ENCODE measurements at places on chromosomes 5 and 9.

DNA sequence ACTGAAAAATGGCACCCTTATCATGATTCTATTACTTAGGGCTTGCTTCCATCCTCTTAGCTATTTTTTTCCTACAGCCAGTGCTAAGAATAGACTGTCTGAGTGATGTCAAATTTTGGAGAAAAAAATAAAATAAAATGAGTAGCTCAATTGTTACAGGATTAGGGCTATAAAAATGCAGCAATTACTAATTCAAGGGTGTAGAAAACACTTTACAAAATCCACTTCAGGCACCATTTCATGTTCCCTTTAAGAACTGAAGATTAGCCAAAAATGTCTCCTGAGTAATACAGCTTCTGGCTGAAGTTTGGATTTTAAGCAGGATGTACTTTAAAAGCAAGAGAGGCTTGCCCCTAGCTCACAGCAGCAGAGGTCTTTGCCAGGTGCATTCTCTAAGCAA is 240.5 kb upstream of the IRX1 start:
- DNase-seq, result no peak

DNA sequence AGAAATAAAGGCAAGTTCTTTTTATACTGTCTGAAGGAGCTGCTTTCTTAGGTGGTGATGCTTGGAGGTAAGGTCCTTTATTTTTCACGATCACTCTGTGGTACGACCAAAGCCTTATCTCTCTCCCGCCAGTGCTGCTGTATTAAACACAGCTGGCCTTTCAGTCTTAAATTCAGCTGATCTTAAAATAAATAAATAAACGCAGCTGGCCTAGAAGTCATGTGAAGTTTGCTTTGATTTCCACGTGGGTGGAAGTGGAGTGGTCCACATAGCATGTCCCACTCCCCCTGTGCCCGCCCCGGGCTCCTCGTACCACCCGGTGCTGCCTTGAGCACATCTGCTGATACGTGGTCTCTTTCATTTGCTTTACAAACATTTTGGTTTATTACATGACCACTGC is 260.4 kb downstream of the FANCC start:
- no peak for DNase-seq

GRCh38 chr9:96137671-96138429 is 164.1 kb downstream of the HSD17B3 start:
- DNase-seq, result peak; percentile 13

GRCh38 chr9:136640171-136641111 is 22.3 kb upstream of the EGFL7 start:
- no peak for DNase-seq

- DNase-seq, result peak; percentile 64
These were observed 37.7 kb downstream of the LAMC3 start for GRCh38 chr9:131046581-131047202.

- DNase-seq, result no peak
These were observed 181.0 kb upstream of the NFIL3 start for GRCh38 chr9:91604451-91605179.

DNA sequence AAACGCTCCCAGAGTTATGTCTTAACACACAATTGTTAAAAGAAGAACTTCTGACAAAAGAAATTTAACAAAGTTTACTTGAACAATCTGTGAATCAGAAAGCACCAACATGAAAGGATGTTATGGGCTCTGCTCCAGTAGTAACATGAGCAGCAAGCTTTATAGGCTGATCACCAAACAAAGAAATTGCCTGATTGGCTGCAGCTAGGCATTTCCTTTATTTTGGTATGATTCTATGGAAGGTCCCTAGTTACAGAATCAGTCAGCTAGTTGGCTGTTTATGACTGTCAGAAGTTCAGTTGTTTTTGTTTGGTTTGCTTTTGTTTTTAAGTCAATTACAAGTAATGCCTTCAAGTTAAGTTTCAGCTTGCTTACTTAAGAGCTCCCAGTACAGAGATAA is 102.4 kb upstream of the SMC2 start:
- no peak for DNase-seq

- DNase-seq, result peak; percentile 1
These were observed 132.6 kb downstream of the GHR start for GRCh38 chr5:42555797-42556196.

- DNase-seq, result no peak
These were observed 316.1 kb downstream of the DMRT2 start for GRCh38 chr9:1366276-1366675.

DNA sequence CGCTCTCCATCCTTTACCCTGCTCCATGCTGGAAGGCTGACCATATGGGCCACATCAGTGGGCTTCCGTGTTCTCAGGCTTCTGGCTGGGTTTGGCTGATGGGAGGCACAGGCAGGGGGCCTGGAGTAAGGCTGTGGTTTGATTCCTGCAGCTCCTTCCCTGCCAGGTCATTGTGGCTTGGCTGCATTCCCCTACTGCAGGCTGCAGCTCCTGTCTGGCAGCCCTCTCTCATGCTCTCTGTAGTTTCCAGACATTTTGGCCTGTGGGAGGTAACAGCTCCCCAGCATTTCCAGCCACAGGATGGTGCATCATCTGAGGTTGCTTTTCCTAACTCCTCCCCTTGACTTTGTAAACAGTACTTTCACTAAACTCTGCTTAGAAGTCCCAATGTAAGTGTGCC is 102.0 kb upstream of the PTPN3 start:
- peak; percentile 75 for DNase-seq

DNA sequence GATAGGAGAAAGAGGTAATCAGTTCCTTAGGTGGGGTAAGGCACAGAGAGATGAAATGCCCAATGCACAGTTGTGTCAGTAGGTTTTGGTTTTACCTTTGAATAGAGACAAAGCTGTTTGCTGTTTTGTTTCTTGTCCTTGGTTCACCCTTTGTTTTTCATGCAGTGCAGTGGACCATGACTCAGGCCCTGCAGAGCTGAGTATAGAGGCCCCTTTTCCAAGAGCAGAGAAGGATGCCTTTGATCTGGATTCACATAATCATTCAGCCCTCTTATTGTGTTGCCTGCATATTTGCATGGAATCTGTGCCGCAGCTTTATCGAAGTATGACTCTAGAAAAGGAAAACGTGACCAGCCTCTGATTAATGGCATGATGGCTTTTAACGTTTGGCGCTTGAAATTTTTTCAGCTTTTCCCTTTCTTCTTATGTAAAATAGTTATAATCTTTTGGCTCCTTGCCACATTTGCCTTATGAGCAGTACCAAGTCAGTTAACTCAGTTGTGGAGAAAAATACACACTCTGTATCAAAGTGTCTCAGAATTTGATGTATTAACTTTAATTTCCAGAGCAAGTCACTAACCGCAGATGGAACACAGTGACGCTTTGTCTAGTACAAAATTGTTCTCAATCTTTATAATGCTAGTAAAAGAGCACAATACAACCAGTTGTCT is 197.6 kb downstream of the KDM4C start:
- DNase-seq, result no peak

GRCh38 chr9:110340306-110340705 is 2.6 kb upstream of the TXNDC8 start:
- no peak for DNase-seq

DNA sequence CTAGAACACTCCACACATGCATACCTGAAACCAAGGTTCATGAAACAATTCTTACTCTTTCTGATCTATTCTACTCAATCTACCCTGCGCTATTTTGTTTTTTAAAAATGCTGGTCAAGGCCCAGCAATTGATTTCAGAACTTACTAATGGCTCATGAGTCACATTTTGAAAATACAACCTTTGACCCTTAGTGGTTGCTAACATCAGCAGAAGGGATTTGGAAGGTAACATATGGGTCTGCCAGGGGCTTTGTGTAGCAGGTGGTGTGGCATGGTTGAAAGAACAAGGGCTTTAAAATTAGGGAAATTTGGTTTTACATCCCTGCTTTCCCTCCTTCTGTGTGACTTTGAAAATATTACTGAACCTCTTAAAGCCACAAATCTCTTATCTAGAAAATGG is 101.4 kb downstream of the ATG10 start:
- DNase-seq, result peak; percentile 7

DNA sequence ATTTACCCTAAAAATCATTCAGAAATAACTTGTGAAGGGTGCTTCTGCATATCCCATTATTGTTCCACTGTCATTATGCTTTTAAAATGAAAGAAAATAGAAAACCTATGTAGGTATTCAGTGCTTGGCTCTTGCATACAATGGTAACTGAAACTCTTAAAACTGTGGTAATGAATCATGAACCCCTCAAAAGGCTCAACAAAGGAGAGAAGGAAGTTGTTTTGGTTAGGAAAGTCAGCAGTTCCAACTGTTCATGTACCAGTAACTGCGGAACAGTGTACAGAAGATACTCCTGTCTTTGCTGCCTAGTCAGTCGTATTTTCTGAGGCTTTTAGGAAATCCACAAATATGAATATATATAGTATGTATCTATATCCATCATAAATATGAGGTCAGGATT is 96.1 kb downstream of the OSMR start:
- no peak for DNase-seq

- no peak for DNase-seq
These were observed 87.5 kb upstream of the TLE1 start for GRCh38 chr9:81776834-81777233.

- no peak for DNase-seq
These were observed 65.7 kb upstream of the BASP1 start for GRCh38 chr5:17151686-17152085.

DNA sequence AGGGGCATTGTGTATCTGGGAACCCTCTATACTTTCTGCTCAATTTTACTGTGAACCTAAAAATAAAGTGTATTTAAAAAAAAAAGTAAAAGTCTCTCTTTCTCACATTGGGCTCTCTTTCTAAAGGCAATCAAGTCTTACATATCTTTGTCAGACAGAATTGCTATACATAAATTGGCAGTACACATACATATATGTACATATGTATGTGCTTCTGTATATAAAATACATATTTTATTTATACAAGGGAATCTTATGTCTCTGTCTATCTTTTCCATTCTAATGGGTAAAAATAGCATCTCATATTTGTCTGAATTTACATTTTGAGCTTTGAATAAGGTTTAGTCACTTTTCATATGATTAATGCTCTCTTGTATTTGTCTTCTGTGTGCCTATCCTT is 348.8 kb downstream of the SPATA31D1 start:
- no peak for DNase-seq

GRCh38 chr5:53219610-53220009 is 110.1 kb upstream of the MOCS2 start:
- no peak for DNase-seq

GRCh38 chr5:176643491-176644219 is 3.6 kb upstream of the TSPAN17 start:
- no peak for DNase-seq

GRCh38 chr5:179142434-179143198 is 82.4 kb downstream of the ZNF354C start:
- DNase-seq, result peak; percentile 73

GRCh38 chr9:135736272-135736978 is 34.4 kb downstream of the KCNT1 start:
- DNase-seq, result no peak

- no peak for DNase-seq
These were observed 6.3 kb upstream of the SMU1 start for GRCh38 chr9:33082538-33083326.

DNA sequence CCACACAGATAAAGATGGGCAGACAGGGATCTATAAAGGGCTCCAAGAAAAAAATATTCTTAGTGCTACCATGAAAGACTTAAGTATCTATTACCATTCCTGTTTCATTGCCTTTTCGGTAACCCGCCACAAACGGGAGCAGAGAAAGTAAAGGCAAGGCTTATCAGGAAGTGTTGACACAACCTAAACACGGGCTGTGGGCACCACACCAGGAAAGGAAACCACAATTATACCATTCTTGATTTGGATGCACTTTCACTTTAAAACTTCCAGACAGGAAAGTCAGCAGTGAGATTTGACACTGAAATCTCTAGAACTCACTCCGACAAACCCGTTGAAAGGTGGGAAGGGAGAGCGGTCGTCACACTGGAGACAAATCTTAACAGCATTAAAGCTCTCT is 6.5 kb downstream of the TLE1 start:
- DNase-seq, result peak; percentile 25

DNA sequence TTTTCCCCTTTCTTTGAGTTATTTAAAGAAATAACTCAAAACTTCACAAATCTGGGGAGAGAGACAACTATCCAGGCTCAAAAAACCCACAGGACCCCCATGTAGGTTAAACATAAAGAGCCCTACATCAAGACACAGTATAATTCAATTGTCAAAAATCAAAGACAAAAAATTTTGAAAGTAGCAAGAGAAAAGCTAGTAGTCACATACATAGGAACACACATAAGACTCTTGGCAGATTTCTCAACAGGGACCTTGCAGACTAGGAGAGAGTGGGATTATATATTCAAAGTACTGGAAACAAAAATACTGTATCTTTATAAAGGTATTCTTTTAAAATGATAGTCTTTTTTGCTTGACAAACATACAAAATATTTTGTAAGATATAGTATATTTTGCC is 296.9 kb downstream of the OSTF1 start:
- DNase-seq, result no peak

- no peak for DNase-seq
These were observed 18.5 kb downstream of the MATR3 start for GRCh38 chr5:139312075-139312474.

- DNase-seq, result no peak
These were observed 121.3 kb upstream of the CDH18 start for GRCh38 chr5:20109326-20109725.

GRCh38 chr5:98839469-98840383 is 66.3 kb downstream of the RGMB start:
- peak; percentile 36 for DNase-seq

Measured in kidney tubule cell (primary cell).